Fibroblast of the aortic adventitia (primary cell): ENCODE measurements at places on chromosomes 3 and 15.
A peak's percentile ranks its signal among the peaks of the same experiment; 100 is the strongest.

DNA sequence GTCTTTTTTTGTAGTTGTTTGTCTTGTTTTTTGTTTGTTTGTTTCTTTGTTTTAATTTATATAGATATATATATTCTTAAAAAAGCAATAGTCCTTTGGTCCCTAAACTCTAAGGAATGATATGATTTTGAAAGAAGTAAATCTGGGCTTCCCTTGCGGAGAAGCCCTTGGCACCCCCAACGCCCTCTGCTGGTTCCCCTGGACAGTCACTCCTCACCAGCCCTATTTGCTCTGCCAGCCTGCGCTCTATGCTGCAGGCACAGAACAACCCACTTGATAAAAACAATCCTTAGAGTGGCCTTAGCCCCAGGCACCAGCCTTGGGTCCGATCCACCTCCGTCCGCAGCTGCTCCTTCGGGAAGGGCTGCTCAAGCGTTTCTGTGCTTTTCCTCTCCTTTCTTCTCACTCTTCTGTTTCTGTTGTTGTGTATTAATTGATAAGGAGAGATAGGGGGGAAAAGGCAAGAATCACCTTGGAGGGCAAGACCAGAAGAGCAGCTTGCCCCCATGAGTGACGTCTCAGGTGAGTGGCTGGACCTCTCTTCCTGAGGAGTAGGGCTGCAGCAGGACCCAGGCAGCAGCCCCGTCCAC, 13.7 kb upstream of the PARP6 start:
- peak; percentile 15 for DNase-seq

DNA sequence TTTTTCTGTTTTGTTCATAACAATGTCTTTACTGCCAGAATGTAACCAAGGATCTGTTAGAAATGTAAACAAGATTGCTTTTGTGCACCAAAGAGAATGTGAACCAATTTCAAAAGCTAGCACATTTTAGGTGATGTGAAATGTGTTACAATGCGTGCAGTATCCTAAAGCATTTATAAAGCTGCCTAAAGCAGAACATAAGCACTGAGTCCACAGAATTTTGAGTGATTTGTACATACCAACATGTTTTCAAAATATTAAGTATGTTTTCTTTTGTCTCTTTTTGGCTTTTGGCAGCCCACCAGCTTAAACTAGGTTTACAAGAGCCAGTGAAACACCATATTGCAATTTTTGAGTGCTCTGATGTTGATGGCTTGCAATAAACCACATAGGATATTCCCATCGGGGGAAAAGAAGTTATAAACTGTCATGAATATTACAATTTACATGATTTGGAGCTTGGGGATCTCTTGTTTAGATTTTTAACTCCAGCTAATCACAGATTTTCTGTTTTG, 364.0 kb downstream of the ZIC1 start:
- DNase-seq = no peak

DNA sequence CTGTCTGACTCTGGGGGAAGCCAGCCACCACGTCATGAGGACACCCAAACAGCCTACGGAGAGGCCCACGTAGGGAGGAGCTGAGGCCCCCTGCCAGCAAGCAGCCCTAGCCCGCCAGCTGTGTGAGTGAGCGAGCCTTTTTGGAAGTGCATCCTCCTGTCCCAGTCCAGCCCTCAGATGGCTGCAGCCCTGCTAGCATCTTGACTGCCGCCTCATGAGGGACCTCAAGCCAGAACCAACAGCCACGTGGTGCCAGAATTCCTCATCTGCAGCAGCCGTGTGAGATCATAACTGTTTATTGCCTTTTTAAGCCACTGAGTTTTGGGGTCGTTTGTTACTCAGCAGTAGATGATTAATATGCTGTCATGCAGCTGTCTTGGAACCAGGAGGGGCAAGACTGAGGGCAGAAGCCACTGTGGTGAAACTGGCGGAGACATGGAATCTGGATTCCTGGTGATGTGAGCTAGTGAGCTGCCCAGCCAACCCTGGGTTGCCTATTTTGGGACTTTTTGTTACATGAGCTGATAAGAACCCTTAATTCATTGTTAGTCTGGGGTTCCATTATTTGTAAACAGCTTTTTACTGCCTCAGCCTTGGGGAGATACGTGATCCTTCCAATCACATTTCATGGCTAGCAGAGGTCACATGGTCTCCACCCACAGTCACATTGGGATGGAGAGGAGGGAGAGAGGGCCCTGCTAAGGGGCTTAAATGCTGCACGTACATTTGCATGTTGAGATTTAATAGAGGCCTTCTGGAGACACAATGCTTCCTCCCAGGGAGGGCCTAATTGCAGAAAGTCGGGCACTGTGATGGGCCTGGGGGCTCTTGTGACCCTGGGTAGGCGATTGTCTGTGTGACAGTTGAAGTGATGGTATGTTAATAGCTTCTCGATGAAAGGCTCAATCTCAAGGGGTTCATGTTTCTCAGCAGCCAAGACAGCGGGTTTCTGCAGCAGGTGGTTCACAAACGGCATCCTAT, 73.8 kb downstream of the RPLP1 start:
- DNase-seq = peak; percentile 12

- peak; percentile 27 for DNase-seq
Measured at GRCh38 chr15:42104095-42104891, 9.9 kb upstream of the PLA2G4D start.

- DNase-seq = no peak
Measured at GRCh38 chr3:139109271-139109670, 64.6 kb upstream of the PRR23C start.
